NCI-H82 (cell line): ENCODE measurements at places on chromosomes 16 and 17.

GRCh38 chr17:80790021-80790765 is 201.4 kb upstream of the CHMP6 start:
- no peak for DNase-seq

- no peak for DNase-seq
Observed at GRCh38 chr16:71852561-71852960, 6.8 kb downstream of the ATXN1L start.

DNA sequence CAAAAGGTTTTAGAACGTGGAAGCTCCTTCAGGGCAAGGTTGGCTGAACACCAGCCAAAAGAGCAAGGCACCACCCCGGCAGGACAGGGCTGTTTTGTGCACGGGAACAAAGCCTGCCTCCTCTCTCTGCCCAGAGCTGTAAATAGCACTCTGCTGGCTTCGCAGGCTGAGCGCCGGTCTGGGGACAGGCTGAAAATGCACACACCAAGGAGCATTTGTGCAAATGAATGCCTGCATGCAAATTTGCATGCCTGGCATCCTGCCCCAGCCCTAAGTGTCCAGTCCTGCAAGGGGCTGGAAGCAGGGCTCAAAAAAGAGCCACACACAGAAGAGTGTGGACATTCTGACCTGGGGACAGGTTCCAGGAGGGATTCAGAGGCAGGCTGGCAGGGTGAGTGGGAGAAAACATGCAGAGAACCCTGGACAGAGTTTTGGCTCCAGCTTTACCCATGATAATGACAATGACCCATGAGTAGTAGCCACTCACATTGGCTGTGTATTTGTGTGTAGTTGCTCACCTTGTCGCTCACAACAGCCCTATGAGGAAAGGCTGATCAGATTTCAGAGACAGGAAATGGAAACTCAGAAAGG is 11.7 kb downstream of the ABAT start:
- DNase-seq = no peak

GRCh38 chr16:12178251-12178990 is 201.9 kb downstream of the SNX29 start:
- no peak for DNase-seq

GRCh38 chr16:22989598-22989997 is 159.7 kb downstream of the USP31 start:
- no peak for DNase-seq

GRCh38 chr17:1413281-1413791 is 13.3 kb upstream of the YWHAE start:
- DNase-seq = peak; percentile 43

- no peak for DNase-seq
Observed at GRCh38 chr17:43068570-43069367, 43.7 kb downstream of the RND2 start.

DNA sequence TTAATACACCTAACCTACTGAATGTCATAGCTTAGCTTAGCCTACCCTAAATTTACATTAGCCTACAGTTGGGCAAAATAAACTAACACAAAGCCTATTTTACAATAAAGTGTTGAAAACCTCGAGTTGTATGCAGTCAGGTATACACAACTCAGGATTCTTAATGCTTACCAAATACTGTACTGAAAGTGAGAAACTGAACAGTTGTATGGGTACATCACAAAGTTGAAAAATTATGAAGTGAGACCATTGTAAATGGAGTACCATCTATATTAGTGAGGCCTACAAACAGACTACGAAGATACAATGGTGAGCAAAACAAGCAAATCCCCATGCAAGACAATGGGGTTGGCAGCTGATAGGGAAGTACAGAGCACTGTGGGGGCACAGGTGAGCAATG is 79.7 kb downstream of the VAT1L start:
- DNase-seq = no peak

- DNase-seq = peak; percentile 22
Observed at GRCh38 chr17:78362671-78363070, 2.8 kb upstream of the SOCS3 start.

GRCh38 chr17:82698065-82698973 is at the start of gene RAB40B:
Gene RAB40B, minus strand, starts transcription at chr17:82698698. Its CDS starts 102 bp downstream, at chr17:82698596.
- DNase-seq = peak; percentile 99

GRCh38 chr16:84726669-84727467 is 27.1 kb downstream of the USP10 start:
- no peak for DNase-seq

- no peak for DNase-seq
Observed at GRCh38 chr16:9062301-9062700, 29.1 kb upstream of the HAPSTR1 start.

DNA sequence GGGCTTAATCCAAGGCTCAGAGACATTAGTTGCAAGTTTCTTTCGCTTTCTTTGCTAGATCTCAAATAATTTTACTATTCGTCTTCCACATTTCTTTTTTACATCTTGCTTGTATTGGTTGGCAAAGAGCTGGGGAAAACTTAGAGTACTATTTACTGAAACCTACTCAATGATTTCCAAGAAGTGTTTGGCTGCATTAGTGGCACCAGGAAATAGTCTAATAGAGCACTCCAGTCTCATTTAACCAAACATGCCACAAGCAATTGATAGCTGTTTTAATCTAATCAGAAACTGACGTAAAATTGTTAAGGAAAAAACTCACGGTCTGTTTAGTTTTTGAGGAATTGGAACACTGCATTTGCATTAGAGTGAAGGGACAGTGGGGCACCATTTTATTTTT is 29.0 kb downstream of the NUP93 start:
- DNase-seq = no peak

DNA sequence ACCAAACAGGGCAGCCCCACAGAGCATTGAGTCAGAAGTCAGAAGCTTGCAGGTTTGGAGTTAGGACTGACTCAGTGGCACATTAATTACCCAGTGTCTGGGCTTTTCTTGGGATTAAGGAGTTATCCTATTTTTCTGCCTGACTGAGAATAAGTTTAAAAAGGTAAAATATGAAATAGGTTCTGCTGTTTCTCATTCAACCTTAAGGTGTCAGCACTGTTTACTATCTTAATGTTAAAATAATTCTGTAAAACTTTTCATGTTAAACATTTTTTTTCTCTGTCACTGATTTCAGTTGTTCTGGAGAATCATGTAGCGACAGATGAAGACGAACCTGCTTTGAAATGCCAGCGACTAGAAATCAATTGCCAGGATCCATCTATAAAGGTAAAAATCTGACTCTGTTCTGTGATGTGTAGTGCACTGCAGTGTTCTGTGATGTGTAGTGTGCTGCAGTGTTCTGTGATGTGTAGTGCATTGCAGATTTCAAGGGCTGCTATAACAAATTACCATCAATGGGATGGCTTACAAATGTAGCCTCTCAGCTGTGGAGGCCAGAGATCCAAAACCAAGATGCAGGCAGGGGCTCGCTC is 128.0 kb downstream of the LAT start:
- no peak for DNase-seq

DNA sequence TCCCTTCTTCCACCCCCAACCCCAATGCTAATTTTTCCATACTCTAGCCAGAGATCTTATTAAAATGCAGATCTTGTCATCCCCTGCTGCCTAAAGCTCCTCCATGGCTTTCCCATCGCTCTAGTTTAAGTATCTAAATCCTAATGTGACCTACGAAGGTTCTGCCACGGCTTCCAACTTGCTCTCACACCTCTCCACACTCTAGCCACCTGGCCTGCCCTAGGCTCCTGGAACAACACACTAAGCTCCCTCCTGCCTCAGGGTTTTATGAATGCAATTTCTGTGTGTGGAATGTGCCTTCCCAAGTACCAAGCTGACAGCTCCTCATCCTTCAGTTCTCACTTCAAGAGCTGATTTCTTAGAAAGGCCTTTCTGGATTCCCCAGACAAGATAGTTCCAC is 16.6 kb downstream of the NXPH3 start:
- DNase-seq = peak; percentile 77

- DNase-seq = no peak
Observed at GRCh38 chr17:83080579-83080857, 1.1 kb downstream of the METRNL start.

- DNase-seq = no peak
Observed at GRCh38 chr17:58311429-58311894, 17.1 kb downstream of the TSPOAP1 start.

DNA sequence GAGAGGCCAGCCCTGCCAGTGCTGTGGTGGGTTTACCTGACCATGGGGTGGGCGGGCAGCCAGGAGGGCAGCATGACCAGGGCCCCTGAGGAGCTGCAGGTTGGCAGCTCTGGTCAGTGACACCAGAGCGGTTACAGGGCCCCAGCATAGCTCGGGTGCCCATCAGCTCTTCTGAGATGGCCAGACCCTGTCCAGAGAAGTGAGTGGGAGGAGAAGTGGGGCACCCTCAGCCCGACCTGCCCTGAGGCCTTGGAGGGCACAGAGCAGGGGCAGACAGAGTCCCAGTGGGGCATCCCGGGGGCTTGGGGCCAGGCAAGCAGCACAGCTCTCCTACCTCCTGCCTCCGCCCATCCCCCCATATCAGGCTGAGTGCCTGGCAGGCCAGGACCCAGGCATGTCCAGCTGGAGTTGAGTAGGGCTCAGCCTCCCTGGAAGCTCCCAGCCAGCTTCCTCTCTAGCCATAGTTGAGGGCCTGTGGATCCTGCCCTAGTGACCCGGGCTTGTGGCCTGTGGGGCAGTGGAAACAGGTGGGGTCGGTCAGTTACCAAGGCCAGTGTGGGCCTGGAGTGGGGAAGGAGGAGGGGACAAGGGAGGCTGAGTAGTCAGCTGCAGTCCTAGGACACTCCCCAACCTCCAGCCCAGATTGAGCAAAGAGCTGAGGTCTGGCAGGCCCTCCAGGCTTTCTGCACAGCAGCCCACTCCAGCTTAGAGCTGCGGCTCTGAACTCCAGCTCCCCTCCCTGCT is 83.5 kb downstream of the AMFR start:
- no peak for DNase-seq

- no peak for DNase-seq
Observed at GRCh38 chr17:62064029-62064790, 868 bp downstream of the MED13 start.

- peak; percentile 61 for DNase-seq
Observed at GRCh38 chr17:33261820-33262219, 31.3 kb downstream of the ASIC2 start.

GRCh38 chr17:70872103-70872502 is 702.8 kb downstream of the KCNJ2 start:
- no peak for DNase-seq

DNA sequence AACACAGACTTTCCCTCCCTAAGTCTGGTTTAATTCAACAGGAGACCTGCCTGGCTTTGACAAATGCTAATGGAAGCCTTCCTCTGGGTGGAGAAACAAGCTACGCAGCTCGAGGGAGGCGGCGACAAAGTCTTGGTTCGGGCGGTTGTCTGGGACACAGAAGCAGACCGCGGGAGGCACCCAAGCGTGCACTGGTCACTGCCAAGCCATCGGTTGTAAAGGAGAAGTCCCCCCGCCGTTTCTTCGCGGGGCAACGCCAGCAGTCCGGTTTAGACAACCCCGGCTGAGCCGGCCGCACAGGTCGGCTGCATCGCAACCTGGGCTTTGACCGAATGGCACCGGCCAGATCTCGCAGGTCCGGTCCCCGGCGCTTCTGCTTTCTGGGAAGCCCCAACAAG is 586 bp downstream of the GLYR1 start:
- peak; percentile 26 for DNase-seq

- peak; percentile 53 for DNase-seq
Observed at GRCh38 chr16:85027958-85028684, 526 bp downstream of the KIAA0513 start.

GRCh38 chr16:56267888-56268287 is 76.6 kb downstream of the GNAO1 start:
- no peak for DNase-seq

DNA sequence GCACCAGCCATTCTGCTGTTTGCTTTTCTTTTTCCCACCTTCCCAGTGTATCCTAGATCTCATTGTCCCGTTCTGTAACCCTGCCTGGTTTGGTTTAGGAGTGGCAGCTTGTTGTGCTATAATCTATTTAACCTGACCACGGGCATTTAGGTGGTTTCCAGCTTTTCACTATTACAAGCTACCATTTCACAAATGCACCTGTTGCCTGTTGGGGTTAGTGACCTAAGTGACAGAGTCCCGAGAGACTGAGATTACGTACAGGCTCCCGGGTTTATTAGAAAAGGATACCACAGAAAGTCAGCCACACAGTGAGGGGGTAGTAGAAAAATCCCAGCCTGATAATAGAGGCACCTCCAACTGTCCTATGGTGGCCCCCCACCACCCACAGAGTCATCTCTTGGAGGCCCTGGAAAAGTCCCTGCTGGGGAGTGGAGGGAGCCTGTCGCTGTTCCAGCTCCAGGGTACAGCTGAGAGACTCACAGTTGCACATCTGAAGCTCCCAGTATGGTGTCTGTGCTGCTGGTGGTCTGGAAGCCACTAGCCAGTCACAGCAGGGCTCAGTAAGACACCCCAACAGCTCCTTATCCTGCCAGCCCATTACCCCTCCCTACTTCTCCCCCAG is 21.2 kb downstream of the CLEC16A start:
- no peak for DNase-seq

DNA sequence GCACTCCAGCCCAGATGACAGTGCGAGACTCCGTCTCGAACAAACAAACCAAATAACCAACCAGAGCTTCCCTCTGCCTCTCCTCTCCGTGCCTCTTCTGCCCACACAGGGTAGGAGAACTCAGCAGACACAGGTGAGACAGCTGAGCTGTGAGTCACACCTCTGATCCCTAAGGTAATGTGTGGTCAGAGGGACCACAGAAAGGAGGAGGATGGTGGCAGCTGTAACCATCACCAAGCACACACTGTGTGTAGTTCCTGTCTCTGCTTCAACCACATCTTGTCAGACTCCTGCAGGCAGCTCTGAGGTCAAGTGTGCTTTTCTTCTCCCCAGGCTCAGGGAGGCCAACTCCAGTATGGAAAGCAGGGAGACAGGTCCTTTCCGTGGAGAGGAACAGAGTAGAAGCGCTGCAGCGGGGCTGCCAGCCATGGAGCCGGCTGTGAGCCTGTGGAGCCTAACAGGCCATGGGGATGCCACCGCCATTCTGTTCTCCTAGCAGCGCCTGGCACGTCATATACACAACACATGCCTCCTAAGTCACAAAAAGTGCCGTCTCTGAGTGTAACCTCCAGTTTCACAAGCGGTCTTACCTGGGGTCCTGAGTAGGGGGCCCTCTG is 7.1 kb downstream of the NUDT16L1 start:
- no peak for DNase-seq

GRCh38 chr17:39556423-39556822 is 51.3 kb downstream of the NEUROD2 start:
- DNase-seq = peak; percentile 17

GRCh38 chr17:58384897-58385296 is 32.4 kb downstream of the RNF43 start:
- DNase-seq = no peak

GRCh38 chr16:78876671-78877070 is 723.9 kb downstream of the MAF start:
- no peak for DNase-seq

- no peak for DNase-seq
Observed at GRCh38 chr17:82324566-82325285, 7.3 kb upstream of the CD7 start.

- no peak for DNase-seq
Observed at GRCh38 chr17:43877451-43878155, 29.7 kb downstream of the MPP2 start.

GRCh38 chr17:34615326-34615725 is 35.9 kb downstream of the TMEM132E start:
- peak; percentile 77 for DNase-seq

DNA sequence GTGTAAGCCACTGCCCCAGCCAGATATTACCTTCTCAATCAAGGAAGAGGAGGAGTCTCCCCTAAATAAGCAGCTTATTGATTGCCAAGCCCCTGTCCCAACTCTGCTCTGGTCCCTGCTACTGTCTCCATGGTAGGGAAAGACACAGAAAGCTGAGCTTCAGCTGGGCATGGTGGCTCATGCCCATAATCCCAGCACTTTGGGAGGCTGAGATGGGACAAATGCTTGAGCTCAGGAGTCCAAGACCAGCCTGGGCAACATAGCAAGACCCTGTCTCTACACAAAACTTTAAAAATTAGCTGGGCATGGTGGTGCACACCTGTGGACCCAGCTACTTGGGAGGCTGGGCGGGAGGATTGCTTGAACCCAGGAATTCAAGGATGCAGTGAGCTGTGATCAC is 6.6 kb downstream of the JUP start:
- no peak for DNase-seq
